ENCODE measurements at places on chromosomes 1 and 21.
A peak's percentile ranks its signal among the peaks of the same experiment; 100 is the strongest.

DNA sequence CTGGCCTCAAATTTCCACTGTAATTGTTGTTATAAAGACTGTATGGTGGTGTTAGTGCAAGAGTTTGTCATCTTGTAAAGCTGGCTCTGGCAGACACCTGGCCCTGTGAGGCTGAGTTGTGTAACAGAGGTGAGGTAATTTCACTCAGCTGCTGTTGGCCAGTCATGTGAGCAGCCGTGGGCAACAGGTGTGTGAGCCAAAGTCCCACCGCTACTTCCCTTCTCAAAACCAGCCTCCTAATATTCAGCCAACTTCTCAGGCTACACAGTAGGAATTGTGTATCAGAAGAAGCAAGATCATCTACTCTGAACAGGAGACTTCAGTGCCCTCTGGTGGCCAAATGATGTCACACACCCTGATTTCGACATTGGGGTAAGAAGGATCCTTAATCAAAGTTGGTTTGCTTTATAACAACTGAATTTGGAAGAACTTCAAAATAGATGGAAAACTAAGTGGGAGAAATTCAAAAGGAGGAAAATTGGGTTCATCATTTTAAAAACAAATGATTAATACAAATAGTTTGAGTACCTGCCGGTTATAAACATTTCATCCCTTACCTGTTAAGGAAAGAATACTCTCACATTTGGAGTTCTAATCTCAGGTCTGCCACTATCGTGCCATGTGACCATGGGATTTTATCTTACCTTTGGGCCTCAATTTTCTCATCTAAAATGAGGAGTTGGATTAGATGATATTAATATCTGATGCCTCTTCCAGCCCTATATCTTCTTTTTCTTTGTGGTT lies 2.6 kb upstream of the CREG1 start:
- DNase-seq, result peak; percentile 84

DNA sequence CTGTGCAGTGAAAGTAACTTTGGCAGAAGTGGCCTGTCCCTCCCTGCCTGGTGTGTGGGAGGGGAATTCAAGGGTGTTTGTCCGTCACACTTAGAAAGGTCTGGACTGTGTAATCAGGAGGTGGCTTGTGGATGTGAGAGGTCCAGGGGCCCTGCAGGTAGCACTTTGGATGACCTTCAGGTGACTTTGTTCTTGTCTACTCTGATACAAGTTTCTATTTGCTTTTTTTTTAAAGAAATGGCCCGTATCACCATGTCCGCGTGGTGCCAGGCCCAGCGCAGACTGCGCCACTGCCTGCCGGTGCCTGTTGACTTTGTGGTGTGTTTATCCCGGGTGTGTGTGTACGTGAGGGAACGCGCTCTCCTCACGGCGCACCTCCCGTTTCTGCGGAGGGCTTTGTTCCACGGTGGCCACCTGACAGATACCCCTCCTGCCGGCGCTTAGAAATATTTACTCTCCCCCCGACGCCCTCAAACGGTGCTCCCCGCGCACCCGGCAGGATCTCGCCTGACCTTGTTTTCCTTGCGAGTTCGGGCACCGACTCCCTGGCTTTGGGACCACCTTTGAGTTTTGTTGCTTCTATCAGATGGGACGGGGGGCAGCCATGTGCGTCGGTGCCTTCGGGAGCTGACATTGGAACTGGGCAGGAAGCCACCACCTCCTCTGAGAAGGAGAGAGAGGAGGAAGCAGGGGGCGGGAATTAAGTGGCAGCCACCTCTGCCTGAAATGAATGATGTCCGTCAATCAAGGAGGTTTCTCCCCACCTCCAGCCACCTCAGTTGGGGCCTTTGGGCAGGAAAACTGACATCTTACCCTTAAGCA lies 119.4 kb downstream of the PRDM16 start:
- DNase-seq, result no peak

DNA sequence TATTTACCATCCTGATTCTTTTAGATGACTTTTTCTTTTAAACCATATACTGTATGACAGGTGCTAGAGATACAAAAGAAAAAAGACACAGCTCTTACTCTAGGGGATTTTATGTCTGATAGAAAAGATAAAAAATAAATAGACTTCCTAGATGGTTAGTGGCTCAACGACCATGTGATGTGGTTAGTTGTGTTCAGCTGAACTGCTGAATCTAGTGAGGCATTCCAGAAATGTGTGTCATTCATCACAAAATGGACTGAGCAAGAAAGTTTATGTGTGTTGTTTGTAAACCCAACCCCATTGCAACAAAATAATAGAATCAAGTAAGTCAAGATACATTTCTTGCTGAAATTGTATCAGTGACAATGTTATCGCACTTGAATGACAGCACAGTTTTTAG lies 205.8 kb upstream of the LYPLAL1 start:
- no peak for DNase-seq

DNA sequence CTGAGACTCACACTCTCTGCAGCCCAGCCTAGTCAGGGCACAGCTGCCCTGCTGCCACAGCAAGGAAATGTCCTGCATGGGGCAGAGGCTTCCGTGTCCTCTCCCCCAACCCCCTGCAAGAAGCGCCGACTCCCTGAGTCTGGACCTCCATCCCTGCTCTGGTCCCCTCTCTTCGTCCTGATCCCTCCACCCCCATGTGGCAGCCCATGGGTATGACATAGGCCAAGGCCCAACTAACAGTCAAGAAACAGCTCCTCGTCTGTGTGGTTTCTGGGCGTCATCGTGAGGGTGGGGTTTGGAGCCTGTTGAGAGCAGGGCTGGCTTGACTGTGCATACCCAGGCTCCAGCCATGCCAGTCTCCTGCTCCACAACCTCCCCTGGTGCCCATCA lies 19.5 kb downstream of the FAAH start:
- peak; percentile 56 for DNase-seq

GRCh38 chr1:189958756-189959155 lies 518.9 kb downstream of the BRINP3 start:
- no peak for DNase-seq

DNA sequence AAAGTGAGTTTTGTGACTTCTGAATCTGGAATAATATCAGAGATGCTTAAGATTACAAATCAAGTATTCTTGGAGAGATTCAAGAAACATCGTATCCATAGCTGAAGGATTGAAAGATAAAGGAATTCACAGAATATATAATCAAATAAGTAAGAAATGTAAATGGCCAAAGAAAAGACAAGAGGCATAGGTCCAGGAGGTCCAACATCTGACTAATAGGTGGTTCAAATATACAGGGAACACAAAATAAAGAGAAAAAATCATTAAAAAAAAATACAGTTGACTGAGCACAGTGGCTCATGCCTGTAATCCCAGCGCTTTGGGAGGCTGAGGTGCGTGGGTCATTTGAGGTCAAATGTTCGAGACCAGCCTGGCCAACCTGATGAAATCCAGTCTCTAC lies 6.6 kb upstream of the MIS18A start:
- no peak for DNase-seq

GRCh38 chr1:110520827-110521226 lies 1.9 kb upstream of the KCNA10 start:
- DNase-seq, result no peak

GRCh38 chr1:118785246-118785645 lies 202.9 kb downstream of the TBX15 start:
- no peak for DNase-seq

GRCh38 chr1:46804926-46805325 lies 6.1 kb downstream of the CYP4B1 start:
- DNase-seq, result no peak

DNA sequence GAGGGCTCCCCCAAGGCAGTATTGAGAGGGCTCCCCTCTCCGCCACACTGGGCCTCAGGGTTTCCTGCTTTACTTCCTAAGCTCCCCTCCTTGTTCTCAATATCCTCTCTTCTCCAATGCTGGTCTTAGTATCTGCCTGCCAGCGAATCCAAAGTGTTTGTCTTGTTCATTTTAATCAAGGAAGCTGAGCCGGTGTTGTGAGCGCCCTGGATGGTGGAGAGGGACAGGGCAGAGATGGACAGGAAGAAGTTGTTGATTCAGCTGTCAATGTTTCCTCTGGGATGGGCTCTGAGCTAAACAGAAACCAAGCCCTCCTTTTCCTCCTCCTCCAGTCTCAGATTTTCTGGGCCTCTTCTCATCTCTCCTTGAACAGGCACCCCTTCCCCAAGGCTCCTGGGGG lies 5.4 kb downstream of the OLFML3 start:
- DNase-seq, result no peak

GRCh38 chr1:225111000-225111399 lies 181.5 kb downstream of the DNAH14 start:
- no peak for DNase-seq

DNA sequence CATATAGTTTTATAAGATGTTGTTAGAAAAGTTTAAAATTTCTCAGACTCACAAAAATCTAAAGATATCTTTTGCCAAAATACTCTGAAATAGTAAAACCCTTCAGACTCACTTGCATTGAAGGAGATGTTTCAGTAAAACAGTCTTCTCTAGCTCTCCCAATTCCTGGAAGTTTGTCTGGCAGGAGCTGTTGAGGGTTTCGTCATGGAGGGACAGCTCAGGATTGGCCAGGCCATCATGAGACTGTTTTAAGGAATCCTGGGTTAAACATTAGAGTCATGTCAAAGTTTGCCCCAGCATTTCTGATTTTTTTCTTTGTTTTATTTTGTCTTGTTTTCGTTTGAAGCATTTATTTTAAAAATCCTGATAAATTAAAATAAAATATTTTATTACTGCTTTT lies 293.8 kb upstream of the PBX1 start:
- DNase-seq, result no peak

DNA sequence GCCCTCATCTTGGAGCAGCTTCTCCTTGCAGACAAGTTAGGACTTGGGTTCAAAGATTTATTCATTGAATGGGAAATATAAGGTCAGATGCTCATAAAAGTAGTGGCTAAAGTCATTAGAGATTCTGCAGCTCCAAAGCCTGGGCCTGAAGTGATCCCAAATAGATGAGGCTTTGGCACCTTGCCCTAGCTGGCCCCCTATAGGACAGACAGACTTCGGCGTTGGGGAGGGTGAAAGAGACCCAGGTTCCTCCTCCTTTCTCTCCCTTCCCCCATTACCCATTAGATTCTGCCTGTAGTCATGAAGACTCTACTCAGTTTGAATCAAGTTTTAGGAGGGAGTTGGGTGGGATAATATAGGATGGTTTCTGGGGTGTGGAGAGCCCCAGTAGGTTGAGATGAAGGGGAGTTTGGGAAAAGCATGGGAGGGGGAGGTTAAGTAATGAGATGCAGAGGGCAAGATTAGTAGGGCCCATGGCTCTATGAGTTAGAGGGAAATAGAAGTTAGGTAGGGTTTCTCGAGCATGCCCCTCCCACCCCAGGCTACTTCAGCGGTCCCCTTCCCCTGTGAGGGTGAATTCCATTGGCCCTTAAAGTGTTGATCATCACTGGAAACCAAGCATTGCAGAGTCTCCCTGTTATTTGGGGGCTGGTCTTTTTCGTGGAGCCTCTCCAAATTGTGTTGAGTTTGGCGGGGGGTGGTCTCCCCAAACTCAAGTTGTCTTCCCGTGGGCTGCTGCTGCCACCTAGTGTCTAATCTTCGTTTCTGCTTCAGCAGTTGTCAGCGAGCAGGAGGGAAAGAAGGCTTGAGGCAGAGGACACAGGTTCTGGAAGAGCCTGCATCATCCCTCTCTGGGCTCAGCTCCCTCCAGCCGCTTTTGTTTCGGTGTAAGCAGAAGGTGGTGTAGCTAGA lies 2.1 kb upstream of the AHDC1 start:
- peak; percentile 52 for DNase-seq

GRCh38 chr1:16078925-16079656 lies 5.6 kb upstream of the FAM131C start:
- peak; percentile 88 for DNase-seq

DNA sequence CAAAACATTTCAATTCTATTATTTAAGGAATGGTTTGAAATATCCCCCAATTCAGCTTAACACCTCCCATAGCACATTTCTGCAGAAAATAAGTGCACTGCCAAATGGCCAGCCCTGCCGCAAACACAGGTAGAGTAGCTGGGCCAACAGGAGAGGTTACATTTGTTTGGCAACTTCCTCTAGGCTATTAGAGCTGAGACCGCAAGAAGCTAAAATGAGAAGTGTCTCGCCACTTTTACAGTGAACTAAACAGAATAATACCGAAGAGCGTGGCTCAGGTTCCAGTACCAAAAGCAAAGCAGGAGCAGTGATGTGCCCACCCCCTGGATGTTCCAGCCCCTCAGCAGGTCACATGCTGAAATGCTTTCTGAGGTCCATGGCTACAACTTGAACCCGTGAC lies 154.5 kb upstream of the PKN2 start:
- DNase-seq, result no peak

DNA sequence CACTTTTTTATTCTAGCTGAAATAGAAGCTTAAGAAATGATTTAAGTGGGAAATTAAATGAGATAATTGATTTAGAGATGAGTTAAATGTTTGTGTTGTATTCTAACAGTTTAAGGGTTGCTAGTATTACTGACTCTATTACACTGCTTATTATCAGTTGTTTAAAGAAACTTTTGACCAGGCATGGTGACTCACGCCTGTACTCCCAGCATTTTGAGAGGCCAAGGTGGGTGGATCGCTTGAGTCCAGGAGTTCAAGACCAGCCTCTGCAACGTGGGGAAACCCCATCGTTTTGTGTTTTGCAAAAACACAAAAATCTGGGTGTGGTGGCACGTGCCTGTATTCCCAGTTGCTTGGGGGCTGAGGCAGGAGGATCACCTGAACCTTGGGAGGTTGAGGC lies 14.2 kb downstream of the CLIC4 start:
- DNase-seq, result no peak

GRCh38 chr21:33308586-33309490 lies 15.9 kb upstream of the IFNAR1 start:
- DNase-seq, result no peak

GRCh38 chr1:174480324-174480723 lies 32.6 kb downstream of the GPR52 start:
- no peak for DNase-seq

- DNase-seq, result no peak
These were observed 748 bp downstream of the PPP1R15B start for GRCh38 chr1:204410688-204411450.

DNA sequence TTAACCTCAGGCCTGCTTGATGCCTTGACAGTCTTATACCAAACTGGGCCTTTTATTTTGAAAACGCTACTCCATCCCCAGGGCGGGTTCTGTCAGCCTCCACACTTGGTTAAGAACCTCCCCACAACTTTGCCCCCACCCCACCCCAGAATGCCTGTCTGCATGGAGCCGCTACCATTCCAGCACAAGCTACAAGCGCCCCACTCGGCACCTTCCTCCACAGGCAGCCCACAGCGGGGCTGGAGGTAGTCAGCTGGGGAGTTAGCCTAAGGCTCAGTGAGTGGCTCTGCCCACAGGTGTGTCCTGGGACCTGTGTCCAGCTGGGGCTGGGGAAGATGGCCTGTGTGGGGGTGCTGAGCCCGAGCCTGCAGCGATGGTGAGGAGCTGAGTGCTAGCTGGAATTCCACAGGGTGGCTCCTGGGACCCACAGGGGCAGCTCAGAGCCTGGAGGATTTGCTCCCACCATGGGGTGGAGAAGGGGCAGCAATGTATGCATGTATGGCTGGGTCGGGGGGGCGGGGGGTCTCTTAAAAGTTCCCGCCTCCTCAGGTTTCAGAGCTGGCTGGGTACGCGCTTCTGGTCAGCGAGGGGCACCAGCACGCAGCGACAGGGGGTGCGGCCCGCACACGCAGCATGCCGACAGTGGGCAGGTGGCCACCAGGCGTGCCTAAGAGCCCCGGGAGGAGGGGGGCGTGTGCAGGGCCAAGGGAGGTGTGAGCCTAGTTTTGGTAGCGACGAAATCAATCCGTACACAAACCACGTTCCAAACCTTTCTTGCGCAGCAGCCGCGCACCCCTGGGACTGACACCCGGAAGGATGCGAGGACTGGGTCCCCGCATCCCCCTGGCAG lies 917 bp downstream of the ETNK2 start:
- DNase-seq, result peak; percentile 37

Data from HAP-1 (cell line).